ENCODE measurements at places on chromosomes 3 and 15.

GRCh38 chr3:128476659-128477058, 10.0 kb upstream of the DNAJB8 start:
- no peak for DNase-seq

DNA sequence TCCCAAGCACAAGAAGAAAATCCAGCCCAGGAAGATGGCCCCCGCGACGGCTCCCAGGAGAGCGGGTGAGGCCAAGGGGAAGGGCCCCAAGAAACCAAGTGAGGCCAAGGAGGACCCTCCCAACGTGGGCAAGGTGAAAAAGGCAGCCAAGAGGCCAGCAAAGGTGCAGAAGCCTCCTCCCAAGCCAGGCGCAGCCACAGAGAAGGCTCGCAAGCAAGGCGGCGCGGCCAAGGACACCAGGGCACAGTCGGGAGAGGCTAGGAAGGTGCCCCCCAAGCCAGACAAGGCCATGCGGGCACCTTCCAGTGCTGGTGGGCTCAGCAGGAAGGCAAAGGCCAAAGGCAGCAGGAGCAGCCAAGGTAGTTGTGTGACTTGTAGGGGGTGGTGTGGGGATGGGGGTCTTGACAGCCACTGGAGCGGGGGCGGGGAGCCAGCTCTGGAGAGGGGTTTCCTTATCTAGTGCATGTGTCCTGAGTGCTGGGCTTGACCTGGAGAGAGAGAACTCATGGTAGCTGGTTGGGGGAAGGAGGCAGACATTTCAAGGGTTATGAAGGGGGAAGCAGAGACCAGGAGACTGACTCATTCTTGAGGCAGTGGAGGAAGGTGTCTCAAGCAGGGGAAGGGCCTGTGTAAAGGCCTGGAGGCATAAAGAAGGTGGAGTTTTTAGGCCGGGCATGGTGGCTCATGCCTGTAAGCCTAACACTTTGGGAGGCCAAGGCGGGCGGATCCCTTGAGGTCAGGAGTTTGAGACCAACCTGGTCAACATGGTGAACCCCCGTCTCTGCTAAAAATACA, 6.2 kb downstream of the H1-8 start:
- DNase-seq, result no peak

- no peak for DNase-seq
Measured at GRCh38 chr15:81411051-81411450, 37.0 kb upstream of the TMC3 start.

DNA sequence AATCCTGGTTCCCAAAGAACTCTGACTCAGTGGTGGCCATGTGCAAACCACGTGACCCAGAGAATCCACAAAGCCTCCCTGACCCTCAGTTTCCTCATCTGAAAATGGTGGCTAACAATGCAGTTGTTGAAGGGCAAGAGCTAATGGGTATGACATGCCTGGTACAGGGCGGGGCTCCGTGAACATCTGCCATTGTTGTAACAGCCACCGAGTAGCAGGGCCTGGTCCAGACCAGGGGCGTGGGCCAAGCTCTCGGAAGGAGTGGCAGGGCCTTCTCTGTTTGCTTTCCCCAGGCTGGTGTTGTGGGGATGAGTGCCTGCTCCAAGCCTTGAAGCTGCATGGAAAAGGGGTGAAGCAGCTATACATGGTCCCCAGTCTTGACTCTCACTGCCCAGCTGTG, 13.4 kb downstream of the MAPKAPK3 start:
- DNase-seq, result no peak

DNA sequence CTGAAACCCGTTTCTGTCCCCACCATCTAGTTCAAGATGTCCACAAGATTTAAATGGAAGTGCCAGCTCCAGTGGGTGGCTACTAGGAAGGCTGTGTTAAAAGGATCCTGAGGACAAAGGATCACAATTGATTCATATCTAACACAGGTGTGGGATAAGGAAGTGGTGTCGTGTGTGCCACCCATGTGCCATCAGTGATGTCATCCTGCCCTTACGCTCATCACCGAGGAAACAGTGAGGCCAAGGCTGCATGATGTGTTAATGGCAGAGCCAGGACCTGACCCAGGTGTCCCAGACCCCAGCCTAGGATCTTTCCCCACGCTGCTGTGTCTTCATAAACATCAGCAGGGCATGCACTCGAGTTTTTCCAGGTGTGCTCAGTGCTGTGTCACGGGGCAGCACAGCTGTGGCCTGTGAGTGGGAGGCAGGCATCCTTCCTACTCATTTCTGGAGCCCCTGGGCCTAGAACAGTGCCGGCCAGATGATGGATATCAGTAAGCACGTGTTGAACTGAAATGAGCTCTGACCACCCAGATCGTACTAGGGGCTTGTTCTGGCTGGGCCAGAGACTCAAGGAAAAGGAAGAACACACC, 10.6 kb upstream of the TGM5 start:
- DNase-seq, result no peak

GRCh38 chr3:150274372-150274771, 133.7 kb upstream of the TSC22D2 start:
- no peak for DNase-seq

DNA sequence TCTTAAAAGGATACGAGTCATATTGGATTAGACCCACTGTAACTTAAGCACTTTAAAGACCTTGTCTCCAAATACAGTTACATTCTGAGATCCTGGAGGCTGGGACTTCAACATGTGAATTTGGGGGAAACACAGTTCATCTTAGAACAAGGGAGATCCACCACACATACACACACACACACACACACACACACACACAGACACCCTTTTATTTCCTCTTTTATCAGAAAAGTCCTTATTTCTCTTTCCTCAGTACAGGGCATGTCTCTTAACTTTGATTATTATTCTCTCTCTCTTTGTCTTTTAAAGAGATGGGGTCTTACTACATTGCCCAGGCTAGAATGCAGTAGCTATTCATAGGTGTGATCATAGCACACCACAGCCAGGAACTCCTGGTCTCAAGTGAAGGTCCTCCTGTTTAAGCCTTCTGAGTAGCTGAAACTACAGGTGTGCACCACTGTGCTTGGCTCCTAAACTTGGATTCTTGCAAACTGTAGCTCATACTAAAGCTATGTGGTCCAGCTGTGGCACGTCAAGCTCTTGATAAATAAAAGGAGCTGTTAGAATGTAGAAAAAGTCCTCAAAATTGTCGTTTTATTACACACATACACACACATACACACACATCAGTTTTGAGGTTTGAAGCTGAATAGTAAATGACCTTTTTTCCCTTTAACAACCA, 7.4 kb downstream of the GOLM2 start:
- no peak for DNase-seq

GRCh38 chr3:87982421-87982820, 76.4 kb downstream of the CGGBP1 start:
- no peak for DNase-seq

GRCh38 chr3:186083746-186084145, 25.1 kb downstream of the ETV5 start:
- DNase-seq, result no peak

- no peak for DNase-seq
Measured at GRCh38 chr3:97125902-97126499, 311.6 kb downstream of the EPHA6 start.

DNA sequence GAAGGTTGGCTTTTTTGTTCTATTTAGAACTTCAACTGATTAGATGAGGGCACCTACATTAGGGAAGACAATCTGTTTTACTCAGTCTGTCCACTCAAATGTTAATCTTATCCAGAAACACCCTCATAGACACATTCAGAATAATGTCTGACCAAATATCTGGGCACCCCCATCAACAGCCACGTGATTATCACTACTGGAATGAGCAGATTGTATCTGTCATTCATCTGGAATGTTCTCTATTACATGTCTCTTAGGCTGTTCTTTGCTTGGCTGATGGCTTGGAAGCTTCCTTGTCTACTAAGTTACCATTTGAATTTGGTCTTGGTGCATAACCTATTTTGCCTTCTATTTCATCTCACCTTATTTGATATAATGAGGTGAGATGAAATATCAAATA, 15.7 kb upstream of the LRRC58 start:
- no peak for DNase-seq
